ENCODE measurements at places on chromosomes 5 and 9.

DNA sequence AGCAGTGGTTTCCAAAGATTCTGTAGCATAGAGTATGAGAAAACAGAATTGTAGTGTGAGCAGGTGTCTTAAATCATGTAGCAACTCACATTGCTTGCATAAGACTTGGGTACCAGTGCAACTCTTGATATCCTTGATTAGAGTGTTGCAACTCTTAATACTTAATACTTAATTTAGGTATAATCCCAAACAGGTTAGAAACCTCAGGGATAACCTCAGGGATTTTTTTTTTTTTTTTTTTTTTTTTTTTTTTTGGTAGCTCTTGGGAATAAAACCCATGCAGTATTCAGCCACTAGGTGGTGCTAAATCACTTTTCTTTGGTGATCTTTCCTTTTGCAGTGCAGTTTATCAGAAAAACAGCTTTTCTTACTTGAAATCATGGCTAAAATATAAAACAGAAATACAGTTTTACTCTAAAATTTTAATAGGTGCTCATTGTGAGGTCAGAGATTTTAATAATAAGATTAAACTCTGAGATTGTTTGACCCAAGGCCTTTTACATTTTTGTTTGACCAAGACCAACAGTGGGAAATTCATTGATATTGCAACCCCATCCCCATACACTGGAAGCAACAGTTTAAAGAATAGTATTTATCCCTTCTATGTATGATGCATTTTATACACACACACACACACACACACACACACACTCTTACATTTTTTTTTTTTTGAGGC lies 55.3 kb downstream of the ERAP1 start:
- DNase-seq: peak; percentile 65

GRCh38 chr5:135383803-135384495 lies 15.1 kb downstream of the MACROH2A1 start:
- DNase-seq: no peak

- DNase-seq: no peak
These were observed 172.3 kb downstream of the PLPPR1 start for GRCh38 chr9:101200852-101201251.

DNA sequence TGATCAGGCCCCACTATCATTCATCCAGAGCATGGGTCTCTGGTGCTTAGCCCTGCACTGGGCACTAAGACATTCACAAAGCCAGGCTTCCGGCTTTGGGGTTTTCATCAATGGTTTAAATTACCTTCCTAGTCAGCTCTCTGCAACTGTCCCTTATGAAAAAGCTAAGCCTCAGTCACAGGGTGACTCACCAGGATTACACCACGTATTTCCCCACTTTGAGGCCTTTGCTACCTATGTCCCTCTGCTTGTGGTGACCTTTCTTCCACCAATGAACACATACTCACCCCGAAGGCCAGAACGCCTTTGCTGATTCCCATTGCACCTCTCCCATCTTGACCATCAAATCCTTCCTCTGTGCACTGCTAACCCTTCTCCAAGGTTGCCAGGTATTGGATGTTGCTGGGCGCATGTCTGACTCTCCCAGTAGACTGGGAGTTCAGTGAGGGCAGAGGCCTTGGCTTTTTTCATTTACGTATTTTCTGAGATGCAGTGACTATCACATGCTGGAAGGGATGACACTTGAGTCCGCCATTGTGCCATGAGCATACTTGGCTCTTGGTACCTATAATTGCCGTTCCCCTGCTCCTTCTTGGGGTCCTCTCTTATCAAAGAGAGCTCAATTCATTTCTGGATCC lies 58.7 kb upstream of the TNFSF8 start:
- no peak for DNase-seq

DNA sequence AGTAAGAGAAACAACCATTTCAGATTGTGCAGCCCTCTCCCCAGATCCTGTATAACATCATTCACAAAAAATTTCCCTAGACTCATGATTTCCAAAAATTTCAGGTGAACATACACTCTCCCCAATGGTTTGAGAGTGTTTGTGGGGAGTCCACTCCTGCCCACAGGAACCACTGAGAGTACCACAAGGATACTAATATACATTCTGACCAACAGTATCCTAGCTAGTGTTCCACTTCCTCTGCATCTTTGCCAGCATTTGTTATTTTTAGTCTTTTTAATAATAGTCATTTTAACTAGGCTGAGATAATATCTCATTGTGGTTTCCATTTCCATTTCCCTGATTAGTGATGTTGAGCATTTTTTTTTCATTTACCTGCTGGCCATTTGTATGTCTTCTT lies 155.4 kb downstream of the DTWD2 start:
- no peak for DNase-seq

- no peak for DNase-seq
These were observed 419.4 kb downstream of the MTRR start for GRCh38 chr5:8288334-8288733.

- DNase-seq: peak; percentile 35
These were observed 1.2 kb upstream of the TBCA start for GRCh38 chr5:77777281-77777892.

DNA sequence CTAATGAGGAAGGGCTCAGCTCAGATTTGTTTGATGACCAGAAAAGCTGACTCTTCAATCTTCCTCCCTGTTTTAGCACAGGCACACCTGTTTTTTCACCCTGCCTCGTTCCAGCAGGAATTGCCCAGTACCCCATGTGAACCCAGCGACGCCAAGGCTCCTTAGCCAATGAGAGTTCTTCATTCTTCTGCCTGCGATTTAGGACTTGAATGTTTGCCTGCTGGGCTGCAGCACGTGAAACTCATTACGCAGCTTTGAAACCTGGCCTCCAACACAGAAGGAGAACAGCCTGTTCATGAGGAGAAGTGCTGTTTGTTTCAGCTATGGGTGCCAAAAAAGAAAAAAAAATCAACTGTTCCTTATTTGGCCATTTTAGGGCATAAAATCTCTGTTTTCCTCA lies 315.5 kb downstream of the TRPM3 start:
- DNase-seq: no peak

DNA sequence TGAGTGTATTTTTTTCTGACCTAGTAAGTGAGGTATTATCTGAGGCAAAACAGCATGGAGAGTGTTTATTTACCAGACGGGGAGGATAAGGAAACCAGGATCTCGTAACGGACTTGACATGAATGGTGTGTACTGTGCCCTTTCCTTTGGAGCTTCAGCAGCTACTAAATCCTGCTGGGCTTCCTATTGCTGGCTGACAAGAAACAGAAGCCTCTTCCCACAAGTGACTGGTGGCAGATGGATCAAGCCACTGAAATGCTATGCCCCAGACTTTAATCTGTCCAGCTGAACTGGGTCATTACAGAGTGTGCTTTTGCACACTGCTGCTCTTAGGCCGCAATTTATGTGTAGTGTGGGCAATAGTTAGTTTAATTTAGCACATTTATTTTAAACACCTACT lies 162.7 kb upstream of the MRPS30 start:
- no peak for DNase-seq

GRCh38 chr9:123028973-123029372 lies 4.5 kb upstream of the GPR21 start:
- DNase-seq: no peak

DNA sequence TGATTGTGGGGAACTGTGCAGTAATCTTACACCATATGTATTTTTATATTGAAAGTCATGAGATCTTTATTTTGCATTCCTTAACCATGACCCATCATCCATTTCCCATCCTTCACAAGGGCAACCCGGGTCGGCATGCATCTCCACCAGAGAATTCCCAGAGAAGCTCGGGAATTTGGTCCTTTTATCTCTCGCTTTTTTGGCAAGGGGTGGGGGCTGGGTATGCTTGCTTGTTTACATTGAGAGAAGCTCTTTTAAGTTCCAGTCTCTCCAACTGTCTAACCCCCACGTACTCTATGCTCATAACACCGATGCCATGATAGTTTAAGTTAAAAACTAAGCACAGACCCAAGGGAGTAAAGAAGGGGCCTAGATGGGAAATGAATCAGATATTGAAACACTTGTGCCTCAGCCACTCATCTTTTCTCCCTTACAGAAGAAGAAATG lies 109.9 kb upstream of the NFIB start:
- no peak for DNase-seq

GRCh38 chr5:52825826-52826225 lies 38.1 kb downstream of the ITGA1 start:
- DNase-seq: no peak

- DNase-seq: no peak
These were observed 63.9 kb downstream of the CDC14B start for GRCh38 chr9:96555567-96556386.

GRCh38 chr5:59789197-59789596 lies 104.3 kb downstream of the PDE4D start:
- DNase-seq: no peak

- DNase-seq: no peak
These were observed 91.5 kb downstream of the TTLL11 start for GRCh38 chr9:122001491-122002201.

DNA sequence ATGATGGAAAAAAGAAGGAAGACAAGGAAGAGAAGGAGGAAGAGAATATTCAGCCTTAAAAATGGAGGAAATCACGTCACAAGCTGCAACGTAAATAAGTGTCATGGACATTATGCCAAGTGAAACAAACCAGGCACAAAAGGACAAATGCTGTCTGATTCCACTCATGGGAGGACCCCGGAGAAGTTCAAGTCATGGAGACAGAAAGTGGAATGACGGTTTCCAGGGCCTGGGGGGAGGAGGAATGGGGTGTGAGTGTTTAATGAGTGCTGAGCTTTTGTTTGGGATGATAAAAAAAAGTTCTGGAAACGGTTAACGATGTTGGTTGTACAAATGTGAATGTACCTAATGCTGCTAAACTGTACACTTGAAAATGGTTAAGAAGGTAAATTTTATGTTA lies 439.5 kb downstream of the GADD45G start:
- DNase-seq: no peak

DNA sequence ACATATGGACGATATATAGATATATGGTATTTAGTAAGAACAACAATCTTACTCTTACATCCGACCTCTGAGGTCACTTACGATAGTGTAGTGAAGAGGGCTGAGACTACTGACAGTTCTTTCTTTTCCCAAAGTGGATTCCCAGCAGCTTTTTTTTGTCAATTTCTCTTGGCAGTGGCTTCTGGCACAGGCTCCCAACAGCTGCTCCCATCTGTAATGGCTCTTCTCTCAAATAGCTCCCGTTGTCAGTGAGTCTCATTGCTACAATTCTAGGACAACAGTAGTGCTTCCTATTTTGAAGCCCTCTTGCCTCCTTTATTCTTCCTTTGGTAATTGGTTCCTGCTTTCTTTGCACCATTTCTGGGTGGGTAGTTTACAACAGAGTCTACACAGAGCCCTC lies 68.4 kb downstream of the SLC25A46 start:
- no peak for DNase-seq

GRCh38 chr5:109580225-109580624 lies 109.5 kb upstream of the MAN2A1 start:
- no peak for DNase-seq

DNA sequence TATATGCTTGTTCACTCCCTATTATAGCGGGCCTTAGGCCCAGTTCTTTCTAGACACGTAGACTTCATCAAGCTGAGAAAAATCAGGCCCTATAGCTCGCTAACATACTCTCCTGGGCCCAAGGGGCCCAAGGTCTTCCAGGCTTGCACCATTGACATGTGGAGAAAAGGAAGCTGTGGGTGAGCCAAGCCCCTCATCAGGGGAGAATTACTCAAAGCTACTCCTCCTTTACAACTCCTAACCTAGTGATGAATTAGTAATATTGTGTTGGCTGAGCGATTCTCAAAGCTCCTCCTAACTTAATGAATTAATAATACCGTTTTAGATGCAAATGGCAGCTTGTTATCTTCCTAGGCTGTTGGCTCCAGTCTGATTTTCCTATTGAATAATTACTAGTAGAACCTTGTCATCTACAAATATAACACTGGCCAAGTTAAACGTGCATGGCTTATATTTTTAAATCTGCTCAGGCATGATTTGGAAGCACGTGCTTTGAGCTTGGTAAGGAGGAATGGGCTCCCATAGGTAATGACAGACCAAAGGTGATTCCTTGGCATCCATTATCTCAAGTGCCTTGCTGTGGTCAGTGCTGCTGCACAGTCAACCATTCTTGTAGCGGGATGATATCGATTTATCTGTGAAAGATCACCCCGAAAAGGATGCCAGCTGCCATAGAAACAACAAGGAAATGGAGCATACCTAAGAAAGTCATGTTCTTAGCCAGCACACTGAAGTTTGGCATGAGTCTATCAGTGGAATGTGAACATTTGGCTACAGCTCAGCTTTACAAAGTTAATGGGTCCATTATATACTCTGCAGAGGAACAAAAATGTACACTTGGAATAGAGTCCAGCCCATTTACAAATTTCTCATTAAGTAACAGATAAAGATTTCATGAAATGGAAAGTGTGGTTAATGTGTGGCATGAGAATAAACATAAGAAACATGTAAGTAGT lies 23.8 kb downstream of the LVRN start:
- DNase-seq: peak; percentile 33

GRCh38 chr5:178213748-178214151 lies 9.4 kb downstream of the HNRNPAB start:
- DNase-seq: no peak

GRCh38 chr5:104247260-104247659 lies 684.7 kb upstream of the NUDT12 start:
- peak; percentile 6 for DNase-seq

- DNase-seq: no peak
These were observed 69.3 kb upstream of the IL17B start for GRCh38 chr5:149448431-149448830.

DNA sequence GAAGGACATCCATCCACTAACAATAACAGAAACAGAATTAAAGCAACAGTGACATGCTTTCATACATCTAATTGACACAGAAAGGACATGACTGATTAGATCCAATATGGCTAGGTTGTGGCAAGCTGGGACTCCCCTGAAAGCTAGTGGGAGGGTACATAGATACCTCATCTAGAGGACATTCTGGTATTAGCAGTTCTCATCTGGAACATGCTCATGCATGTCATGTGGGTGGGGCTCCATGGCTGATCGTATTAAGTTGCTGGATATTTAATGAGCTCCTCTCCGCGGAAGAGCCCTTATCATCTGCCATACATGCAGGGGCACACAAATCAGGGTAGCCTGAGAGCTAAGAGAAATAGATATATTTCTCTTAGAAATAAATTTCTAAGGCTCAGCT lies 358.9 kb downstream of the ICE1 start:
- no peak for DNase-seq

DNA sequence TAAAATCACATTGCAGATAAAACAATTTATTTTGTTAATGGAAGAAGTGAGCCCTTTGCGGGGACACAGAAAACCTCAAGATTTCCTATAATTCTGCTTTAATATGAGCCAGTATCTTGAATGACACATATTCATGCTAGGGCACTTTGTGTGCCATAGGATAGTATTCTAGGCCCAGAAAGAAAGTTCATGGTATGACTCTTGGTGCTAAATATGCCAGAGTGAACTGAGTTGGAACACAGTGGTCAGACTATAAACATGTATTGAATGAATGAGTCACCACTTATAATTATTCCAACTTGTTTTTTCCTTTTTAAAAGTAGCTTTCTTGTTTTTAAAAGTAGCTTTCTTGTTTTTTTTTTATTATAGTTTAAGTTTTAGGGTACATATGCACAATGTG lies 46.0 kb downstream of the ADAMTS19 start:
- DNase-seq: no peak

DNA sequence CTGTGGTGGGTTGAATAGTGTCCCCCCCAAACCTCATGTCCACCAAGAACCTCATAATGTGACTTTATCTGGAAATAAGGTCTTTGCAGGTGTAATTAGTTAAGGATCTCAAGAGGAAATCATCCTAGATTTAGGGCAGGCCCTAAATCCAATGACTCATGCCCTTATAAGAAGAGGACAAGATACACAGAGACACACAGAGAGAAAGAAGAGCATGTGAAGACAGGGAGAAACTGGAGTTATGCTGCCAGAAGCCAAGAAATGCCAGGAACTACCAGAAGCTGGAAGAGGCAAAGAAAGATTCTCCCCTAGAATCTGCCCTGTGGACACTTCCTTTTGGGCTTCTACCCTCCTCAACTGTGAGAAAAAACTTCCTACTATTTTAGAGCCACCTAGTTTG lies 8.8 kb downstream of the FAM13B start:
- DNase-seq: no peak
